Thoracic aorta (tissue), 2 donors: ENCODE measurements at places on chromosomes 3 and 15. TPM values are rescaled to one million over a fixed set of nuclear protein-coding genes. Genes with fewer than 3 reads are reported as not detected.

DNA sequence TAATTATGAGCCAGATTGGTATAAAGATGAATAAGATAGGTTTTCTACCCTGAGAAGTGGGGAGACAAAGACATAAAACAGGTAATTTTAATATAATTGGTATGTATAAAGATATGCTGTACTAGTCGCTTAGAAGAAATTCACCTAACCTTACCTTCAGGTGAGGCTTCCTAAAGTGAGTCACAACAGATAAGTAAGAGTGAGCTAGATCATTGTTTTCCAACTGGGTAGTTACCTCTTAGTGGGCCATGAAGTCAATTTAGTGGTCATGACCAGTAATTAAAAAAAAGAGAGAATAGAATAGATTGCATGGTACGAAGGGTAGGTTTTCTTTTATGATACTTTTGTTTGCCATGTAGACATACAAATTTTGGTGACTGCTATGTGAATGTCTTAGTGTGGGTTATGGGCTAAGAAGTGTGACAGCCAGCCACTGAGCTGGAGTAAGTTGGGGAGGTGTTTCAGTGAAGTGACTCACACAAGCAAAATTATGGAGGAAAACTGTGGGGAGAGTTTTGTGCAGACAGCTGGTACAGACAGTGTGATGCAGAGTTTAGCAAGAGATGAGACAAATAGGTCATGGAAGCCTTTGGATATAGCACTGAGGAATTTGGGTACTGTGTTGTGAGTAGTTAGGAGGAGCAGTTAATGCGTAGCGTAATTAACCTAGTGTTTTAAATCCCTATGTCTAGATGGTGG lies 8.2 kb downstream of the TRNT1 start:
- DNase-seq: no peak

GRCh38 chr15:67134067-67134838 lies 68.9 kb downstream of the SMAD3 start:
- no peak for DNase-seq

DNA sequence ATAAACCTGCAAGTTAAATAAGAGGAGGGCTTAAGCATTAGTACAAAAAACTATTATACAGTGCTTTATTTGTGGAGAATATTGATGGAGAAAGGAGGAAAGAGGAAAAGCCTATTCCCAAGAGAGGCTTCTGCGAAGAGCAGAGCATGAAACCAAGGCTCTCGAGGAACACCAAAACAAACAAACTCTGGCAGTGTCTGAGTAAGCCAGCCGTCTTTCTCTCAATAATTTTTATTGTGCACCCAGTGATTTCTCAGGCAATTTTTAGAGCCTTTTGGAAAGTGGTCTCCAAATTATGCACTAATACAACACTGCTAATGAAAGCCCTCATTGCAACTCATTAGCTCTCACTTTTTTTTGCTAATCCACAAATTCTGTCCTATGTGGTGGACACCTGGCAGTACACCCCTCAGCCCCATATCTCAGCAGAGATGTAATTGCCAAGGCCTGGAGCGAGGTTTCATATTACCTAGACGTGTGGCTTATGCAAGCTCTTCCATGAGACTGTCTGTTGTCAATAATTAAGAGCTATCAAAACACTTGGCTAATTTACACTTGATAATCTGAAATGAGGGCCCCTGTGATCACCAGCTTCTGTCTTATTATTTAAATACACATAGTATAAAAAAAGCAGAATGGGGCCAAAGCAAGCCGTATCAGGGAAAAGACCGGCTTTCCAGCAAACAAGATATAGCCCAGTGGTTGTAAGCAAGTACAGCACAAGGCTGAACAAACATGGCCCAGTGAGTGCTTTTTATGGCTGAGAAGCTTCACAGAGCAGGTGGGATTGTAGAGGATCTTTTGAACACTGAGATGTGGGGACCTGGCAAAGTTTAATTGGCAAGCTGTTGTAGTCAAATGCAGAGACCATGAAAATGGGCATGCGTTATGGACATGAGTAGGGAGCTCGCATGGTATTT lies 216.9 kb downstream of the ROBO2 start:
- no peak for DNase-seq

TYRO3 gene
- total RNA-seq: 5.4 TPM

GRCh38 chr3:192888190-192888589 lies 29.5 kb downstream of the MB21D2 start:
- DNase-seq: no peak

KBTBD13 gene
- 3.1 TPM for total RNA-seq

DNA sequence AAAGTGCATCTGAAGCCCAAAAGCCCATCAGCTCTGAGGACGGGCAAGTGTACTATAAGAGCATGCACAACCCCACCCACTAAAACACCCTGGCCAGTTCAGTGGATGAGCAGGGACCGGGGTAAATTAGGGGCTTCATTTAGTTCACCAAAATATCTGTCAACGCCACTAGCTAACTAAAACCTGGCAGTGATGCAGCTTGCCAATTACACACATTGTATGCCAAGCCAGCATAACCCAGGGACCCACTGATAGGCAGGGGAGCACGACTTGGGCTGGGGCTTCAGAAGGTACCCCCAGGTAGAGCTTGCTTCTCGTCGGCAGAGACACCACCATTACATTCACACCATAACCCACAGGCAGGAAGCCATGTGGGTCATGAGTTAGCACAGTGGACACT lies 47.0 kb downstream of the PTPN23 start:
- no peak for DNase-seq

- DNase-seq: no peak
These were observed 14.8 kb upstream of the ARNT2 start for GRCh38 chr15:80389370-80389769.

DNA sequence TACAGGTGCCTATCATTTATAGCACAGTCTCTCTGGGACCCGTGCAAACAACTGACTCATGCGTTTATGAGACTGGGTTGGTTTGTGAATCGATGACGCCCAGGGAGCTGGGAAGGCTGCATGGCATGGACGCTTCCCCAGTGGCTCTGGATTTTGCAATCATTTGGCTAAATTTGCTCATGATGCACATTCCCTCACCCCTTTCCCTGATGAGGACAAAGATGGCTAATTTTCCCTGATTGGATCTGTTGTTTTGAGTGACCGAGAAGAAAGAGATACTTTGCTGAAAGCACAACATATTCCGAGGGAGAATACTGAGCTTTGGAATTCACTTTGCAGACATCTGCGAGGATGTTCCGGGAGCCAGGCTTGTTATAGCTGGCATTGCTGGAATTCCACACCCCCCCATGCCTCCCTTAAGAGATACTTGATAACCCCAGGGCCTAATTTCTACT lies 51.1 kb downstream of the CGNL1 start:
- no peak for DNase-seq

DNA sequence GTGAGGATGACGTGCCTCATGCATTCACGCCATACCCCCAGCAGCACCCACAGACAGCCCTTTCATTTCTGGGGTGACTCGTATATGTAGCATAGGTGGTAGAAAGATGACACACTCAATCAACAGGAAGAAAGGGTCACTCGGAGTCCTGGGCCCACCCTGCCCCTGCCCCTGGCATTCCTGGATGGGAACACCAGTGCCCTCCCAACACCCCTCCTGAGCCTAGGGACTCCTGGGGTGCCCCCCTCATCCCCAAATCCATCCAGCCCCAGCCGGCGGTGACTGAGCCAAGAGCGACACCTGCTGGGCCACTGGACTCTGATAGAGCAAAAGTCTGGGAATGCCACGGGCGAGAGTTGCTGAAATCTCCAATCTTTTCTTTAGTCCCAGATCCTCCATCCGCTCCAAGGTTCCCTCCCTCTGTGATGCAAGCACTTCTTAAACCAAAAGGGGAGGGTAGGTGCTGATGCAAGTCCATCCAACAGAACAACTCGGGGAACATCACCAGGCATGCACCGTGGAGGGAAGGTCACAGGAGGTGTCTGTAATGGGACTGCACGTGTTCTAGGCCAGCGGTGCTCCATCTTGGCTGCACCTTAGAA lies 31.1 kb downstream of the ACAN start:
- DNase-seq: peak; percentile 20

GRCh38 chr3:43105596-43106292 lies at the start of gene POMGNT2:
TSS of gene POMGNT2 (minus strand) at chr3:43106079. CDS start at chr3:43081431, 24,648 bp downstream.
- DNase-seq: peak; percentile 53

PLIN1 gene
- total RNA-seq: 24.2 TPM

CTDSPL gene
- 59.6 TPM for total RNA-seq

CPOX gene
- total RNA-seq: 40.8 TPM

GRCh38 chr3:195007766-195008165 lies 263.2 kb downstream of the XXYLT1 start:
- no peak for DNase-seq

ADAMTS7 gene
- total RNA-seq: 60.2 TPM

DNA sequence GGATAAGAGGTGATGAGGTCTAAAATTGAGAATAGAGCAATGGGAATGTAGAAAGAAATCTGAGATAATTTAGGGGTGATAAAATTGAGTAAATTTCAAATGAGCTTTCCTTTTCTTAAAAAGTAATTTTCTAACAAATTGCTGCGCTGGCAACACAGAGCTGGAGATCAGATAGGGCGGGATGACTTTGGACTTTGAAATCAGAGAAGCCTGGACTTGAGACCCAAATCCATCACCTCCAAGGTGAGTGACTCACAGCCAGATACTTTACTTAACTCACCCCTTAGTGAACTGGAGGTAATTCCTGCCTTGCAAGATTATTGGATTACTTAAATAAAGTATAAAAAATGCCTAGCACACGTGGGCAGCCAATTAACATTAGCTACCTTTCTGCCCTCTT lies 80.8 kb downstream of the P2RY1 start:
- no peak for DNase-seq

GRCh38 chr3:74353039-74353438 lies 261.4 kb downstream of the CNTN3 start:
- DNase-seq: no peak

CHRNA7 gene
- total RNA-seq: 0.95 TPM

B4GALT4 gene
- 17.1 TPM for total RNA-seq

ITIH4 gene
- total RNA-seq: 50.6 TPM

RYR3 gene
- 9.9 TPM for total RNA-seq

DNA sequence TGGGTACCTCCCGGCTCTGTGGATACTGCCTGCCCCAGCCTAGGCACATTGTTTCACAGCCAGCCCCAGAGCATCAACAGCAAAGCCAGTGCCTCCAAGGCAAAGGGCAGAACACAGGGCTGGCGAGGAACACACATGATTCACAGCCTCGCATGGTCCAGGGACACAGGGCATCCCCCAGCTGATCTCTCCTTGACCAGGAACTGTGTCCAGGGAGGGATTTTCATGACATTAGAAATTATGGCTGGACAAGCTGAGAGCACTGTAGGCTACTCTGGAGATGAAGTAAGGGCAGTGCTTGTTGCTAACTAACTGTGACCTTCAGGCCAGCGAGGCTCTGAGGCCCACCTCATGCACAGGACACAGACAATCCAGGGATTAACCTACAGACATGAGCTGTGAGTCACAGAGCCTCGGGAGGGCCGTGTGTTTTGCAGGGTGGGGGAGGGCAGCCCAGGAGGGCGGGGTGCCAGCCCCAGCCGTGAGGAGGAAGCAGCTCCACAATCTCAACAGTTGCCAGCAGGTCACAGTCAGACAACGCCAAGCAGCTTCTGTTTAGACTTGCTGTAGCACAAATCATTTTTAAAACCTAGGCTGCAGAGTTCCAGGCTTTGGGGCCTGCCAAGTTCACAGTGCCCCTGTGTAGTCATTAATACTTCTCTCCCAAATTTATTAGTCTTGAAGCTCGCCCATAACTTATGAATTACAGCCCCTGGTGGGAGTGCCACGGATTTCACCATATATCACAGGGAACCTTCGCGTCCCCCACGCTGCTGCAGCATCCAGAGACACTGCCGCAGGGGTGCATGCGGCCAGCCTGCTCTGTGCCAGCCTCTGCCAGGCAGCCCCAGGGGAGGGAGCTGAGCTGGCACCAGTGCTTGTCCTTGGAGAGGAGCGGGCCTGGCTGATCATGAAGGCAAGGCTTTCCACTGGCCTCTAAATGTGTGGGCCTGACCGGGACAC lies 114.7 kb downstream of the ETFA start:
- DNase-seq: no peak

- no peak for DNase-seq
These were observed 133.4 kb upstream of the ROPN1 start for GRCh38 chr3:124125315-124125714.

- no peak for DNase-seq
These were observed 71.2 kb downstream of the TNFAIP8L3 start for GRCh38 chr15:51023499-51023898.

DNA sequence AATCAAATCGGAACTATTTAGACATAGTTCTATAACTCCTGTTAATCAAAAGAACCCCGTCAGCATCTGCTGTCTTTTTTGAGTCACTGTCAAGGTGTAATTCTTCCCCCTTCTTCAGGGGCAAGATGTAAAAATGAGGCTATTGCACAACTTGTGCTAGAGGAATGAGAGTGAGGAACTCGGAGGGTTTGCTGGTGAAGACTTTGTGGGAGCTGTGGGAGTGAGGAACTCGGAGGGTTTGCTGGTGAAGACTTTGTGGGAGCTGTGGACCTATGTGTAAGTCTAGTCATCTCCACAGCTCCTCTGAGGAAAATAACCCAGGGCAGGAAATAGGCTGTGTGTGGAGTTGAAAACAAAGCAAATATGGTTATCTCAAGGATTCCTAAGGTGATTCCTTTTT lies 2.5 kb upstream of the CERS3 start:
- no peak for DNase-seq
